AG08396 (cell line): ENCODE measurements at places on chromosomes 12 and 14.

DNA sequence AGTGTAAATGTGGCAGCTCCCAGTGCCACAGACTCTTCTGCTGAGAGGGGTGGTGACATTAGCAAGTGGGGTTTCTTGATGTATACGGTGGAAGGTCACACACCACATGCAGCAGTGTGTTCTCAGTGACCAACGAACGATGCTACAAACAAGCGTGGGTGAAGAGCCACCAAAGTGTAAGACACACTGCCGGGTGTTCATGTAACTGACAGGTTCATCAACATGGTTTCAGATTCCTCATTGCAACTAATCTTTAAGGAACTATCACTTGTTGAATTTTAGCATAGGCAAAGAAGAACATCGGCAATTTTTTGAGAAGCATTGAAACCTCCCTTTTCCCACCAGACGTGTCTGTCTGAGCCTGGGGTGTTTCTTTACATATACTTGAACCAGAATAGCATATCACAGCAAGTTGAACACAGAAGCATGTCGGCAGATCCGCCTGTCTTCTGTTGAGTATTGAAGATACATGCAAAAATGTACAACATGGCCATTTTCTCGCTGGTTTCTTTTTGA is 58.8 kb downstream of the PPP2R5C start:
- no peak for DNase-seq

DNA sequence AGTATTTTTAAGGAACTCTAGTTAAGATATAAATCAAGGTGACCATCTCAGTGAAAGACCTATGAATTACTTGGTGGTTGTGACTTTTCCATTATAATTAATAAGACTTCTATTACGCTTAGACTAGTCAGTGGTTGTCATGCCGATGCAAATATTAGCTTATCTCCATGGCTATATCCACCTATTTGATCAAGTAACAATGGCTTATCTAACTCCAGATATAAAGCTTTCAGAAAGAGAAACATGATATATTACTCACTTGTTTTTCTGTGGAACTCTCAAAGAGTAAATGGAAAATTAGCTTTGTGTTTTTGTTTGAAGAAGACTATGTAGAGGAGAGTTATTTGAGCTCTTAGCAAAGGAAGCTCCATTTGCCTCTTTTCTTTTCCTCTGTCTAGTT is 323.8 kb upstream of the DCN start:
- DNase-seq = no peak

DNA sequence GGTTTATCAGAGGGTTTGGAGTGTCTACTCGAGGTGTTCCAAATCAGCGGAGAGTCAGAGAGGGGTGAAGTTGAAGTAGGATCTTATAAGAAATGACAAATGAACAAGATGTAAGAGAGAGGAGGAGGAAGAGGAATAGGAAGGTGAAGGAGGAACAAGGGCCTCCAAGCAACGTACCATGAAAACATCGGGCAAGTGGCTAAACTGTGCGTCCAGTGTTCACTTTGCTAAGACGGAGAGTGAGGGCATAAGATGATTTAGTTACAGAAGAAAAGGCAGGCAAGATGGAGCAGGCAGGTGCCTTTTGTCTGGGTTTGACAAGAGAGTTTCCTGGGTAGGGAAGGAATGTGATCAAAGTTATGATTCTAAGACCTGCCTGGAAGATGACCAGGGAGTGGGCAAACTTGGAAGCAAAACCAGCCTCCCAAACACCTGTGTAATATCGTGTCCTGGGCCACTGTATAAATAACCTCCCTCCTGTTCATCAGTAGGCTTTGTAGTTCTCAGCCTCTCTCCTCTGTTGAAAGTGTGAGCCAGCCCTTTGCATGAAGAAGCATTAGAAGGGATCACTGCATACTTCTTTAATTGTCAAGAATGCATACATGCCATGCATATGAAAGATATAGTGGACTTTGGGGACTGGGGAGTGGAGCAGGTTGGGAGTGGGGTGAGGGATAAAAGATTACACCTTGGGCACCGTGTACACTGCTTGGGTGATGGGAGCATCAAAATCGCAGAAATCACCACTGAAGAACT is 111.4 kb downstream of the ZFP36L1 start:
- no peak for DNase-seq

GRCh38 chr12:68587448-68587873 is 23.2 kb upstream of the RAP1B start:
- DNase-seq = no peak

DNA sequence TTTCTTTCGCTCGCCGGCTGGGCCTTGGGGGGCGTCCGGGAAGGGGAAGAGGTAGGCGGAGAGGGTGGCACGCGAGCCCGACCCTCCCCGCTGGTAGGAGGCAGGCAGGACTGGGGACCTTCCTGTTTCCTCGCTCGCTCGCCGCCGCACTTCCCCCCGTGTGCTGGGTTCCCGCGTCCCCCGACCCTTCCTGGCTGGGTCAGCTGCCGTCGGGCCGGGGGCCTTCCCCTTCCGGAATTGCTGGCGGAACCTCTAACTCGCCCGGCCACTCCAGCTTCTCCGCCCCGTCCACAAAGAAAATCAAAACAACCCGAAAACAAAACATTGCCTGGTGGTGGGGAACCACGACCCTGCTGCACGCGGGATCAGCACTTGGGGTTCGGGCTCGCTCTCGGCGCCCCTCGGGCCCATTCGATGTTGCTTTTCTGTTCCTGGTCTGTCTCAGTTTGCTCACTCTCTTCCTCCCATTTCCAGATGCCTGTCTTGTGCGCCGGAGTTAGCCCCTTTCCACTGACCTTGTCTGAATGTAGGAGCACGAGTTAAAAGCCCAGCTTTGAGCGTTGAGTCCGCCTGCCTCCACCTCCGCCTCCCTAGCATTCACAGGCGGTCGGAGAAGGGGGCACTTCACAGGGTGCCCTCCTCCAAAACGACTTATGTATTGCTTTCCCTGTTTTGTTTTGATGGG is 581 bp downstream of the PAPOLA start:
- DNase-seq = peak; percentile 57
